NCI-H460 (cell line): ENCODE measurements at places on chromosomes 3 and 15. TPM values are rescaled to one million over a fixed set of nuclear protein-coding genes. Genes with fewer than 3 reads are reported as not detected.

The MINAR1 gene
- total RNA-seq = 0.61 and 0.84 TPM in 2 replicates

The SUMF1 gene
- 11.8 and 16.9 TPM in 2 replicates for total RNA-seq

DNA sequence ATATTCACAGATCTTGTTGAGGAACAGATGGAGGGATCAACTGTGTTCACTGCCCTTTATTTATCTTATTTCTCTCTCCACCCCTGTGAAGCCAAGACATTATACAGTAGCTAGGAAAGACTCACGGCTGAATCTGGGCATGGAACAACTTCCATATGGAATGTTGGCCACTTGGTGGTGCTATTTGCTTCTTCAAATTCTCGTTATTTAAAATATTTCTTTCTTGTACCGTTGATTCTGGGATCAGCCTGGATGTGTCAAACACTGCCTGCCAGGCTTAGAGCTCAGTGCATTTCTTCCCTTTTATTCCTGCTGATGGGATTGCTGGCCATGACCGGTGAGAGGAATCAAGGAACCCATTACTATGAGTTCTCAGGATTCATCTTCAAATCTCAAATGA is 17.5 kb upstream of the GASK1A start:
- DNase-seq = peak; percentile 23

The ANKUB1 gene
- total RNA-seq = not detected in 2 replicates

DNA sequence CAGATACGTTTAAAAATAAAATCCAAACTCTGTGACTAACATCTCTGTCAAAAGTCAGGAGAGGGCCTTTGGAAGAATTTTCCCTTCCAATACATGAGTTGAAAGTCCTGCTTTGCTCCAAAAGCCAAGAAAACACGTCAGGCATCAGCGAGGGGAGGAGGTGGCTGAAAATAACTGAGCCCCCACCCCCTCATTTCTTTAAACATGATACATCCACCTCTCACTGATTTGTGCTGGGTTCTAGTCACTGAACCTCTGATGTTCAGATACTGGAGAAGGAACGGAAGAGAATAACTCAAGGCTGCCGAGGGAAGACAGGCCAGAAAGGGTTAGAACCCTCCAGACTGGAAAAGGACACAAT is 9.4 kb upstream of the SEMA5B start:
- DNase-seq = no peak

DNA sequence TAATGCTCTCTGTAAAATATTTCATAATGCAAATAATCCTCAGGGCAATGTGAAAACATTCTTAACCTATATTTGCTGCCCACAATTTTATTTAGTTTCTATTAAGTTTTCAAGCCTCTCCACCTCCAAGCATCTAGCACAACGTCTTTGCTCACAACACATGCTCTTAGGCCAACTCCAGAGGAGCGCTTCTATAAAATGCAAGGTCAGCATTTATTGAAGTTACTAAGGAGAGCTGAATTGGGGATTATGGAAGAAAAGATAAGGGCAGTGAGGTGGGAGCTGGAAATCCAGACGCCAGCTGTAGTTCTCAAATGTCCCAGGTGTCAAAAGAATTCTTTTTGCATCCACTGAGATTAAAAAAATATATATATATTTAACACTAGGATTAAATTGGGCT is 996 bp downstream of the RABL3 start:
- no peak for DNase-seq

The CHRM5 gene
- not detected in 2 replicates for total RNA-seq

DNA sequence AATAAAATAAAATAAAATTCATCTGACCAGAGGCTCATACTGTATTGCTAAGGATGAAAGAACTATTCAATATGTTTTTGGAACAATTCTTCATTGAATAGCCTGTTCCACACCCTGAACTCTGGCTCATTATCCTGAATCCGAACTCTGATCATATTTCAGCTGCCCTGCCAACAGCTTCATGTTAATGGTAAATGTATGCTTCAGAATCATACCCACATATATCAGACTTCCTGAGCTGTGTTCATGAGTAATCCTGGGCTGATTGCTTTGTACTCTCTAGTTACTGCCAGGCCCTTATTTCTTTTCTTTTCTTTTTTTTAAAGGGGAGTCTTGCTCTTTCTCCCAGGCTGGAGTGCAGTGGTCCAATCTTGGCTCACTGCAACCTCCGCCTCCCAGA is 11.8 kb downstream of the INO80 start:
- DNase-seq = no peak

DNA sequence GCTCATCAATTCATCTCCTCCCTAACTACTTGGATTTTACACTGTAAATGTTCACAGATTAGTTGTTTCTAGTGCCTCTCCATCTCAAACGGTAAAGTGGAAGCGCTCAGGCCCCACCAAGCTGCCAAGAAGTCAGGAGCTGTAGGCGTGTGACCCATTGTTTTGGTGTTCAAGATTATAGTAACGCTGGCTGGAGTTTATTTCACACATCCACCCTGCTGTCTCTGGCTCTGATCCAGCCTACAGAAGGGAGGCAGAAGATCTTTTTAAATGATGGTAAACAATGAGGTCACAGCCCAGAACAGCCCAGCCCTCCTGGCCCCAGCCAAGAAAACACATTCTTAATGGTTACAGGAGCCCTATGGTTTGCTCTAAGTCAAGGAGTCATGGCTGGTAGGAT is 25.7 kb upstream of the GALNT15 start:
- no peak for DNase-seq

DNA sequence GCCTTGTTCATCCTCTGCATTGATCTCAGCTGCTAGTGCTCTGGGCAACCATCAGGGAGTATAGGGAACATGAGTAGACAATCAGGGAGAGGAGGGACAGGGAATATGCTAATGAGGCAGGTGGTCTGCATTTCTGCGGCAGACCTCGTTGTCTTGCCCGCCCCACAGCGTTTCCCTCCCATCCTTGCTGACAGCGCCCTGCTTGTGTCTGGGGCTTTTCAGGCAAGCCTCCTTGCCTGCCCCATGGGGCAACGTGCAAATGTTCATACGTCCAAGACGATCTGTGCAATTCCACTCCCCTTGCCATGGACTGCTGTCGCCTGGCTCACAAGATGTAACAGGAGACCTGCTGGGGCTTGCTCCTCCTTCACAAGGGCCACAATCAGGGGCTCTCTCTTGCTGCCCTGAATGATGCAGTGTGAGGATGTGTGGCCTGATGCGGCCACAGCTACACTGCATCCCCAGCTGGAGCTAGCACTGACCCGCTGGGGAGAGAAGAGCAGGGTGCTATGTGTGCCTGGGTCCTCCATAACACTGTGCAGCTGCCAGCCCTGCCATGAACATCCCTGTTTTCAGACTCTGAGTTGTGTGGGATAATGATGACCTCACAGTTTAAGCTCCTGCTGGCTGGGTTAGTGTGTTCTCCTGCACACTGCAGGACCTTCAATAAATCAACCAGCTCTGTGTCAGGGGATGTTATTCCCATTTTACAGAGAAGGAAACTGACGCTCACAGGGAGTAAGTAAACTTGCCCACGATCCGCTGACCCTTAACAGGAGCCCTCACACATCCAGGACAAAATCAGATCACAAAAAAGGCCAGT is 211.3 kb downstream of the KLF13 start:
- no peak for DNase-seq

The PYGO1 gene
- total RNA-seq = 13.0 and 14.2 TPM in 2 replicates

DNA sequence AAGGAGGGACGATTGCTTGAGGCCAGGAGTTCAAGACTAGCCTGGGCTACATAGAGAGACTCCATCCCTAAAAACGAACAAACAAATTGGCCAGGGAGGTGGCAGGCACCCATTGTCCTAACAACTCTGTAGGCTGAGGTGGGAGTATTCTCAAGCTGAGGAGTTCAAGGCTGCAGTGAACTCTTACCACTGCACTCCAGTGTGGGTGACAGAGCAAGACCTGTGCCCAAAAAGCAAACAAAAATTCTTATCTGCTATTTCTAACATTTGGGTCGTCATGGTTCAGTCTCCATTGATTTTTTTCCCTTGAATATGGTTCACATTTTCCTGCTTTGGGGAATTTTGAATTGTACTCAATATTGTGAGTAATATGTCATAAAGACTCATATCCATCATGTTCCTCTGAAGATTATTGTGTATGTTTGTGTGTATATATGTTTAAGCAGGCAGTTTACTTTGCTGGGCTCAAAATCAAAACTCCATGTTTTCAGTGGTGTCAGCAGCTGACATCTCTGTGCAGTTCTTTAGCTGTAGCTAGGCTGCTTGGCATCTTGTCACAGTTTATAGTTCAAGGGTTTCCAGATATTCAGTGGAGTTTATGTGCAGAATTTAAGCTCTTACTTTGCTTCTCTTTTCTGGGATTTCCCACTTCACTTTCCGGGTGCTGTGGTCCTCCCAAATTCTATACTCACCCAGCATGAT is 33.2 kb downstream of the IFT122 start:
- DNase-seq = no peak

DNA sequence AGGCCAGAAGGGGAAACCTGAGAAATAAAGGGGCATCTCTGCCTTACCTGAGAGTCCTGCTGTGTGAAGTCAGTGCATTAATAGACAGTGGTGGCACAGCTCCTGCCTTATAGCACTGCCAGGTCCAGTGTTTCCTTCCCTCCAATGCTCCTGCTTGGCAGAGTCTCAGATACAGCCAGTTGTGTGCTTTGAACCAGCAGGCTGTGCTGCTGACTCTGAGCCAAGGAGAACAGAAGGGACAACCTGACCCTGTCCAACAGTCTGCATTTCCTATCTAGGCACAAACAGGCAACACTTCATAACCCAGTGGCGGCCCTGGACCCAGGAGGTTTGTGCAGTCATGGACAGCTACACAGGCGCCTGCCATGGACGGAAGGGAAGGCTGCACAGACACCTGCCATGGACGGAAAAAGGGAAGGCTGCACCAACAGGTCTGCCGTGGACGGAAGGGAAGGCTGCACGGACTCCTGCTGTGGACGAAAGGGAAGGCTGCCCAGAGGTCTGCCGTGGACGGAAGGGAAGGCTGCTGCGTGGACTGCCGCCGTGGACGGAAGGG is 33.9 kb upstream of the PLXNA1 start:
- no peak for DNase-seq

The RTP1 gene
- not detected in 2 replicates for total RNA-seq

- DNase-seq = no peak
Observed at GRCh38 chr3:62815981-62816380, 59.2 kb downstream of the CADPS start.

DNA sequence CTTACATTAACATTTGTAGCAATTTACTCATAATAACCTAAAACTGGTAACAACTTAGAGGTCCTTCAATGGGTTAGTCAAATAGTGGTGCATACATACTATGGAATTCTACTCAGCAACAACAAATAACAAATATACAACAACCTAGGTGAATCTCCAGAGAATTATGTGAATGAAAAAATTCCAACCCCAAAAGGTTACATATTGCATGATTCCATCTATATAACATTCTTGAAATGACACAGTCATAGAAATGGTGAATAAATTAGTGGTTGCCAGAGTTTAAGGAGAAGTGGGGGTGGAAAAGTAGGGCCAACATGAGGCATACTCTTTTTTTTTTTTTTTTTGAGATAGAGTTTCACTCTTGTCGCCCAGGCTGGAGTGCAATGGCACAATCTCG is 12.7 kb upstream of the SNTN start:
- DNase-seq = no peak
